ENCODE measurements at places on chromosomes 4 and X.

GRCh38 chrX:111090458-111090857, 5.5 kb upstream of the PAK3 start:
- no peak for DNase-seq

DNA sequence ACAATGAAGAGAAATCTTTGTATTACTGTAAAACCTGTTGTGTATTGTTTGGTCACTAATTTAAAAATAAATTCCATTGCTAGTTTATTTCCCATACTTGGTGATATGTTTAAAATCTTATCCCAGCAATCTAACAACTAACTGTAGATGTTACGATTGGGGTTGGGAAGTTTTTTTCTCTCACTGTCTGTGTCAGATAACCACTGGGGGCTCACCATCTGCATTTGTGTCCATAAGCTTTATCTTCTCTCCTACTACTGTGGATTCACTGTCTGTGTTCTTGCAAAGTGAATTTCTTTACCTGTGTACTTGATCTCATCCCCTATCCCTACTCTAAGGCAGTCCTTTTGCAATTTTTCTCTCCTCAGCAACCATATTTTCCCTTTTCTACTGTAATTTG, 81.3 kb downstream of the STIM2 start:
- DNase-seq: no peak

DNA sequence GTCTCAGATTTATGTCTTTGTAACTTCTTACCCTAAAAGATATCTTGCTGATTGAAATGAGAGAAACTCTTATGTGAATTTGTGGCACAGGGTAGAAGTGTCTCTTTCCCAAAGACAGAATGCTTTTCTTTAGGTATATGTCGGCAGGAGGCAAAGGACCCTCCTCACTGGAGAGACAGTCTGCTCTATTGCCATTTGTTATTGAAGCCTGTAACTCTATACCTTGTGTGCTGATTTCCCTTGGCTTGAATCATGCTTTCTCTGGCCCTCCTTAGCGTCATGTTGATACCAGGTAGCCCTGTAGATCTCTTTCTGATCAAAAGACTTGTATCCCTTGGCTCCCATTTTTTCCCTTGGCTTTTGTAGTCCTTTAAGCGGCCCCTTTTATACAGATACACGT, 284.3 kb downstream of the CXXC4 start:
- DNase-seq: no peak

DNA sequence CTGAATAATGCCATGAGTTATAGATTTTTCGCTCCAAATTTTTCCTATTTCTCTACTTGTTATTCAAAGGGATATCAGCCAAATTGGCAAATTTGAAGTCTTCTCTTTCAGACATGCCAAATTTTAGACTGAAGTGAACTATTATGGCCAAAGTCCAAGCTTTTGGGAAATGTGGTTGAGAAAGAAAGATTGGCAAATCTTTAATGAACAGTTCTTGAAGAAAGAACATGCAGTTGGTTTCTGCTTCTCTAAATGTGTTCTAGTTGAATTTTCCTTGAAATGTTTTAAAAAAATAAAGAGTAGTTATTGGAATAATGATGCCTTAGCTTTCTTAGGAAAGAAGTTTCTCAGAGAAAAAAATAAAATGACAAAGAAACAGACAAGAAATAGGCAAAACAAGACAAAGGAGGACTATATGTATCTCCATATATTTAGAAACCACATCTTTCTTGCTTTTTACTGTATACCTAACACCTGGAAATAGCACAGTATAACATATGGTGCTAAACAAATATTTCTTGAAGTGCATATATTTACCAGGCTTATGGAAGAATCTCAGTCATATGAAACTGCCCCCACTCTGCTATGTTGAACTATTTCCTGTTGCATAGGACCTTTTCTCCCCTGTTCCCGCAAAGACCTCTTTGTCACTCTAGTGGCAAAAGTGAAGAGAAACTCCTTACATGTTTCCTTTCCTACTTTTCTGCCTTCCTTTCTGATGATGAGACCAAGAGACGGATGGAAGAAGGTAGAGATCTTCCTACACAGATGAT, 250.0 kb downstream of the ARHGAP24 start:
- DNase-seq: no peak

- no peak for DNase-seq
These were observed 37.1 kb upstream of the IRAK1 start for GRCh38 chrX:154056770-154057241.

DNA sequence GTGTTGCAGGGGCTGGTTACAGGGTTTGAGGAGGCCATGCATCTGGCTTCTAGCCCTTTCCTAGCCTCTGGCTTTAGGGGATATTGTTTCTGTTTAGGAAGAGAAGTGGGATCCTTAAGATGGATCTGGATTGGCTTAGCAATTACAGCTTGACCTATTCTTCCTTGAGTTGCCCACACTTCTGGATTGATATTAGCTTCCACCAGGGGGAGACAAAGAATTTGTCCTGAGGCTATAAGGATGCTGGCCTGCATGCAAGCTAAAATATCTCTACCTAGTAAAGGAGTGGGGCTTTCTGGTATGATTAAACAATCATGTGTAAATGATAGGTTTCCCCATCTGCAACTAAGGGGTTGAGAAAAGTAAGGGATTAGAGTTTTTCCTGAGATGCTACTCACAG, 117.2 kb downstream of the TEX13C start:
- DNase-seq: no peak

DNA sequence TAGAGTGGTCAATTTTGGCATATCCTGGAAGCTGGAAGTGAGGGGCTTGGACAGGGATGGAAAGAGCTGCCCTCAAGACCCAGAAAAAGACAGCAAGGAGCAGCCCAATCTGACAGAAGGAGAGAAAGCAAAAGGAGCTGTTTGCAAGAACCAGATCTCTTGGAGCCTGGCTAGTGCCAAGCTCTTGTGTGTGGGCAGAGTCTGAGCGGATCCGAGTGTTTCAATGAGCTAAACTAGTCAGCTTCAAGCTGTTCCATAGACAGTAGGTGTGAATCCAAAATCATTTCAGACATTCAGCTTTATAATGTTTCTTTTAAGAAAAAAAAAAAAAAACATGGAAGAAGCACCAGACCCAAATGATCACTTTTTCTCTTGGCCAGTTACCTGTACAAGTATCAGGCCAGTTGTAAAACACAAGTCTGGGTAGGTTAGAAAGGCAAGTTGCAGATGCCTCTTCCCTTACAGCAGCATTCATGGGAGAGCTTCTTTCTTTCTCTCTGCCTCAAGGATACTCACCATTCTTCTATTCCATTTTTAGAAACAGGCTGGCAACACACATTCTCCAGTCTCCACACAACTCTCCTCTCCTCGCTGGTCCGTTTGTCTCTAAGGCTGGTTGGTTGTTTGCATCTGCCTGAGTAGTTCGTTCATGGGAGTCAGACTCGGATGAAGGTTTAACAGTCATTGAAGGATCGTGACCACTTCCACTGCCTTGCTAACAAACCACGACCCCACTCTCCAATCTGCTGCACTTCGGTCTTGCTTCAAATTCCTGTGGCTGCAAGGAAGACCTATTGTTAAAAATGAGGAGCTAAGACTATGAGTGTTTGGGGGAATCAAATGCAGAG, 105.2 kb upstream of the GATB start:
- DNase-seq: no peak

DNA sequence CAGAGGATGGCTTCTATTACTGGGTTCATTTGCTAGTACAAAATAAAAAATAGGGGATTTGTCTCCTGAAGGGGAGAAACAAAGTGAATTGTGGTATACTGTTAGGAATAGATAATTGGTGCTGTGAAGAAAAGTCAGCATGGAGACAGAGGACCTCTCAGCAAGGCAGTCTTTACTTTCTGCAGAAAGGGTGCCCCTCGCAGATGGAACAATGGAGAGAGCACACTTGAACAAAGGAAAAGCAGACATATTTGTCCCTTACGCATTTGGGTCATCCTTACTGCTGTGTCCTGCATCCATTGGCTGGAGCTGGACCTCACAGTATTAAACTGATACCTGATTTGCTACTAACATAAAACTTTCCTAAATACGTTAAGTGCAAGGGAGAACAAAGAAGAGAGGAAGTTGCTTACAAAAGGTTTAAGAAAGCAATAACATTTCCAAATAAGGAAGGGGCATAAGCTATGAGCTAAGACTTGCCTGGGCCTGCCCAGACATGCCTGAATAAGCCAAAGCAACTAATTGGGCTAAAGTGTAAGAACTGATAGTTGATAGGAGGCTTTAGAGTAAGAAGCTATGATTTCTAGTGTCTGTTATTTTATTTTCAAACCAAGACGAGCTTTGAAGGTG, 83.8 kb downstream of the CCKAR start:
- no peak for DNase-seq

DNA sequence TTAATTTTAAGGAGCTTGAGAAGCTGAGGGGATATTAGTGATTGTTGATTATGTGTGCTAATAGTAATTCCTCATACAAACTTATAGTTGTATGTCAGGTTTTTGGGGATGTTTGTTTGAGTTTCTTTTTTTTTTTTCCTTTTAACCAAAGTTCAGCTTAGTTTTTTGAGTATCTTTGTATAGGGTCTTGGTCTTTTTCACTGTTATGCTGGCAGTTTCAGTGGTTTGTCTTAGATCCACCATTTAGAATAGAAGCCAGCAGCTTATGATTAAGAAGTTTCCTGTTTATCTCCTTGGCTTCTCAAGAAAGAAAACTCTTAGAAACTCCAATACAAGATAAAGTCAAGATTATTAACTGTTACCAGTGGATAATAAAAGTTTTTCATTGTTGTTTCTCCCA, 16.1 kb downstream of the CPEB2 start:
- DNase-seq: no peak

DNA sequence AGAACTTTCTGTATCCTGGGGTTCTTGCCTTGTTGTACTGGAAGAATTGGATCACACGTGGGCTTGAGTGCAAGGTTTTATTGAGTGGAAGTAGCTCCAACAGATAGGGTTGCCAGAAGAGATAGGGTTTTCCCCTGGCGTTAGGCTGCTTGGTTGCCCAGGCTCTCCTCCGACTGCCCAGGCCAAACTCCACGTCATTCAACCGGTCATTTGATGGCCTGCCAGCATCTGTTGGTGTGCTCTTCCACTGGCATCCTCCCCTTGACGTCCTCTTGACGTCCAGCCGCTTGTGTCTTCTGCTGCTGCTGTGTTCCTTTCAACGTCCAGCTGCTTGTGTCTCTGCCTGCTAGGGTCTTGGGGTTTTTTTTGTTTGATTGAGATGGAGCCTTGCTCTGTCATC, 340.3 kb upstream of the ZCCHC13 start:
- no peak for DNase-seq

DNA sequence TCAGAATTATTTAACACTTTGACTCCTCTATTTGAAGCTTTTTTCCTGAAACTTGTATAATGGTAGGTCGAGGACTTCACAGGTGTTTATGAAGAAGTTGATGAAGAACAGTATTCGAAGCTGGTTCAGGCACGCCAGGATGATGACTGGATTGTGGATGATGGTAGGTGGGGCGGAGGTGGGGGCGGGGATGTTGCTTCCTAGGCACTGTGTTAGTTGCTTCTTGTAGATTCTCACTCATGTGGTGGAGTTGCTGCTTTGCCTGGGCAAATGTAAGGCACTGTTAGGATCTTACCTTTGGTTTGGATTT, 9.4 kb downstream of the POLA1 start:
- no peak for DNase-seq

- no peak for DNase-seq
These were observed 165.0 kb upstream of the CTSO start for GRCh38 chr4:156118507-156119220.

- DNase-seq: no peak
These were observed 90.1 kb upstream of the AGA start for GRCh38 chr4:177532358-177532757.

DNA sequence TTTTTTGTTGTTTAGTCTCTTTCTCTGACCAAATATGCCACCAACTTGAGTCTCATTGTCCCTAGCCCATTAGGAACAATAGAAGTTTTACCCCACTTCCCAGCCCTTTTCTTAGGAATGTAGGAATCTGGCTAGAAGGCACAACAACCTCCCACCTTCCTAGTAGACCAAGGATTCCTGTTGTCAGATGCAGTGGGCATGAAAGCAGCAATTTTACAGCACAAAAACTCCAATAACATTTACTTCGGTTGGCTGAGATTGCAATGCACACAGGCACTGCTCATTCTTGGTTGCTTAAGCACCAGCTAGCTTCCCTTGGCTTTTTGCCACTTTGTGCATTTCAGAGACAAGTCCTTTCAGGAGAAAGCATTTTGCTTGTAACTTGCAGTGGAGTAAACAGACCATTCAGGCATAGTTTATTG, 312.8 kb downstream of the TENM3 start:
- no peak for DNase-seq

GRCh38 chrX:23644744-23645143, 22.5 kb upstream of the PRDX4 start:
- no peak for DNase-seq

Data from WTC11 (cell line).